ENCODE measurements at places on chromosomes 12 and 14.

- no peak for DNase-seq
Observed at GRCh38 chr14:66099451-66099850, 386.7 kb upstream of the CCDC196 start.

- no peak for DNase-seq
Observed at GRCh38 chr12:111267144-111267543, 101.8 kb downstream of the PHETA1 start.

DNA sequence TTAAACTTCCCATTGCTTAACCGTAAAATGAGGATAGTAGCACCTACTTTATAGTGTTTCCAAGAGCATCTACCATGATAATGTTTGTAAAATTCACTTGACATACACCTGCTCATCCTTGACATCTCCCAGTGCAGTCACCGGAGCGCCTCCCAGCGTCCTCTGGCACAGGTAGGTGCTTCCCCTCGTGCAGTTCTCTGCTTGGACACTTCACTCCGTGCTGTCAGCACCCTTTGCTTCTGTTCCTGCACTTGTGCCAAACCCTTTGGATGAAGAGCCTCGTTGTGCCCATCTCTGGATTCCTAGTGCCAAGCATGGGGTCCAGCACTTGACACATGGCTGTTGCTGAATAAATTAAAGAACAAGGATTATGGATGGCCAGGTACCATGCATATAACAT, 28.3 kb downstream of the ETV6 start:
- no peak for DNase-seq

GRCh38 chr12:12901158-12901791, 9.9 kb downstream of the GPRC5A start:
- no peak for DNase-seq

GRCh38 chr14:104871656-104872468, 6.8 kb downstream of the CEP170B start:
- no peak for DNase-seq

DNA sequence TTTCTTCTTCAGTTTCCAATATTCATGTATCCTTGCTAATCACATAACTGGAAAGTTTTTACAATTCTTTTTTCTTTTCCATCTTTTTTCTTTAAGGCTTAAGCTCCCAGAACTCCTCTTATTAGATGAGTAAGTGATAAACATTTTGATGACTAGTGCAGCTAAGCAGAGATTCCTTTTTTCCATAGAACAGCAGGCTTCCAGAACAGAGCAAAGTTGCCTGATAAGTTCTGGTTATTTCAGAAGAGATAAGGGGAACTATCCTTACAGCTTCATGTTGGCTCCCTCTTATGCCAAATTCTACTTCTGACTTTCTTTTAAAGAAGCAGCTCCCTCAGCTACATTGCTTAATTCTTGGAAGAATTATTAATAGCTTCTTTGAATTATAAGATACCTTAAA, 194.7 kb upstream of the FAR2 start:
- no peak for DNase-seq

DNA sequence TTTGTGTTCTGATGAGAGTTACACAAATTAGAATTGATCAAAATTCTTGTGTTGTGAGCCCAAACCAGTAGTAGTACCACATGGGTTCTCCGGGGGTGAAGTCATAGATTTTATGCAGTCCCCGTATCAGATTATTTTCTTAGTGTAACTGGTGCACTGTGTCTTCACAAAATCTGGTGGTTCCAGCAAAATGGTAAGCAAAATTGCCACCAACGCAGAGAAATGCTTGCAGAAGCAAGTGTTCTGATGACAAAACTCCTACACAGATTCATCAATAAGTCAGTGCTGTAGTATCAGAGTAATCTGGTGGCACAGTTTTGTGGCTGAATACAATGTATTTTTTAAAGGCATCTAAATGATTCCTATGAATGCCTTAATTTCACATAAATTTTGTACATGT, 1.3 kb upstream of the CACNA2D4 start:
- no peak for DNase-seq

- no peak for DNase-seq
Observed at GRCh38 chr14:91228112-91229004, 16.1 kb downstream of the GPR68 start.

DNA sequence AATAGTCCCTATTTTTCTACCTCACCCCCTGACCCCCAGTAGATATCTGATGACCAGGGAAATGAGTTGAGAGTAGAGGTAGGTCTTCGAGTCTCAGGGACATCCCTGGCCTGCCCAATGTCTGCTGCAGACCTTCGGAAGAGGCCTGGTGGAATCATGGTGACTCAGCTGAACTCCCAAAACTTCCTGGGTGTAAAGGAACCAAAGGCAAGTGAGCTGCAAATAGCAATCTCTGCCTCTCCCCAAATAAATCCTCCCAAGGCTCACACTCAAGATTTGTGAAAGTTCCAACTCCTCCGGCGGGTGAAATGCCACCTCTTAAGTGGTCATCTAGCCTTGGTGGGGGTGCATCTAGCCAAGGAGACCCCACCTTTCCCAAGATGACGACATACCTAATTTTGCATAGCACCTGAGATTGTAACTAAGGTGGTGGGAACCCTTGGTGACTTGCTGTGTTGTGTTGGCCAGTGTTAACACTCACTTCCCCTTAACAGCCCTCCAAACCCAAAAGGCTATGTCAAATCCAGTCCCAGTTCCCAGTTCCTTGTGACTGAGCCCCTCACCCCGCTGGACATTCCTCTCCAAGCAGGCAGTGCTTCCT, 6.3 kb downstream of the ZFP36L1 start:
- DNase-seq, result no peak

DNA sequence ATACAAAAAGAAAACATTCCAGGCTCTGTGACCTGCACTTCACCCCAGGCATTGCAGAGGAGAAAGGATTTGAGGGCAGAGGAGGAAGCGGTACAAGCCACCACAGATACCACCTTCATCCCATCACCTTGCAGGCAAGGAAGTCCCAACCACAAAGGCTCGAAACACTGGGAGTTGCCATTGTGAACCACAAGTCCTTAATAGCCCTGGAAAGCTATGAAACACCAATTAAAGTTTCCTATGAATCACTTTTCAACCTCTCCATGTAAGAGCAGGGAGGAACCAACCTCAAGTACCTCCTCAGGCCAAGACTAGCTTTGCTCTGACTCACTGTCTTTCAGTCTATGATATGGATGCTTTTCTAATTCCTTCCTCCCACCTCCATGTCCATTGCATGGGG, 27.0 kb downstream of the MAP3K9 start:
- peak; percentile 84 for DNase-seq

GRCh38 chr12:64701283-64701682, 57.9 kb downstream of the GNS start:
- no peak for DNase-seq

DNA sequence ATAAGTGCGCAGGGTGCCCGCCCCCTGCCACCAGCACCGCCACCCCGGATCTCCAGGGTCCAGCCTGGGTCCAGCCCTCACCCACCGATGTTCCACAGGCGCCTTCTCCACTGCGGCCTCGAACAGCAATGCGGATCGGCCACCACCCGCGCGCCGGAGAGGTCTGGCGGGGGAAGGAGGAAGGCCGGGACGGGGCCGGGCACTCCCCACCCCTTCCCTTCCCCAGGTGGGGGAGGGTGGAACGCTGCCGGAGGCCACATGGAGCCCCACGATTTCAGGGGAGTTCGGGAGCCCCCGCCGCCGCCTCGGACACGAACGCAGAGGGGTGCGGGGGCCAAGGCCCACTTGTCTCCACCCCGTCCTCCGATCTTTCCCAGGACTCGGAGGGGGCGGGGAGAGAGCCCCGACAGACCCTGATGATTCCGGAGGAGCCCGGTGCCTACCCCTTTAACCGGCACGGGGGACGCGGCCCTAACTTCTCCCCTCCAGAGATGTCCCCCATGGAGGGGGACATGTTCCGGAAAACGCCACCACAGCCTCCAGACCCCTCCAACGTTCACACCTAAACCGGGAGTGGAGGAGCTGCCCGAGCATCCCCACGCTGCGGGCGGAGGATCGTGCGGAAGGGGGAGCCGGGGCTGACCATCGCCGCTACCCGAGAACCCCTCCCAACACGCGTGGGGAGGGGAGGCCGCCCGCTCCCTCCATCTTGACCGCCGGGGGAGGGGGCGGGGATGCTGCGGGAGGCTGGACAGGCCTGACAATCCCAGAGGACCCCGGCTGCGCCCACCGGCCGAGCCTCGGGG, 1.1 kb downstream of the ATXN2 start:
- DNase-seq, result no peak

GRCh38 chr12:32365473-32366064, 33.8 kb upstream of the FGD4 start:
- peak; percentile 84 for DNase-seq

DNA sequence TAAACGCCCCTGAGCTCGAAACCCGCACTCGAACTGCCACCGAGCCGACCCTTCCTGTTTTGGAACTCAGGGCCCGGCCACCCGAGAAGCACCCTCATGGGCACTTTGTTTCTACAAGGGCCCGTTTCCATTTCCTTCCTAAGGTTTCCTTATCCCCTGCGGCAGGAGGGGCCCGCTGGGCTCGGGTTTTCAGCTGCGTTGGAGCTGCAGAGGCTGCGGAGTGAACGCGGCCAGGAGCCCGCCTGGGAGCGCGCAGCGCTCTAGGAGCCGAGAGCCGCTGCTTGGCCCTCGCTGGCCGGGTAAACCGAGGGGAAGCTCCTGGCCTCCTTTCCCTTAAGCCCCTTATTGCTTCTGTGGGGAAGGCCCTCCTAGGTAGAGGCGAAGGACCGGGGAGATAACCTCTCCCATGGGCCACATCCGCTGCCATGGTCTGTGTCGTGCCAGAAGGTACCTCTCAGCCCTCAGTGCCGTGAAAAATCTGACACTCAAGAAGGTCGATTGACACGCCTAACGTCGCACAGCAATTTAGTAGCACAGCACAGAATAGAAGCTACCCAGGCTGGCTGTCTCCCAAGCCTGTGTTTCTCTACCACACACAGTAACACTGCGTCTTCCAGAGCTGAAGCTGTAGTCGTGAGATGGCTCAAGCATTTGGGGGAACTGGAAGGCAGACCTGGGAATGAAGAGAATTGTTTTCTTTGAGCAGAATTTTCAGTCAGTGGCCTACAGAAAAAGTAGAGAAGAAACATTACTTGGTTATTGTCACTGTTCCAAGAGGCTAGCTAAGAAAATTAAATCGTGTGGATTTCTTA, 12.9 kb upstream of the CALM1 start:
- no peak for DNase-seq

DNA sequence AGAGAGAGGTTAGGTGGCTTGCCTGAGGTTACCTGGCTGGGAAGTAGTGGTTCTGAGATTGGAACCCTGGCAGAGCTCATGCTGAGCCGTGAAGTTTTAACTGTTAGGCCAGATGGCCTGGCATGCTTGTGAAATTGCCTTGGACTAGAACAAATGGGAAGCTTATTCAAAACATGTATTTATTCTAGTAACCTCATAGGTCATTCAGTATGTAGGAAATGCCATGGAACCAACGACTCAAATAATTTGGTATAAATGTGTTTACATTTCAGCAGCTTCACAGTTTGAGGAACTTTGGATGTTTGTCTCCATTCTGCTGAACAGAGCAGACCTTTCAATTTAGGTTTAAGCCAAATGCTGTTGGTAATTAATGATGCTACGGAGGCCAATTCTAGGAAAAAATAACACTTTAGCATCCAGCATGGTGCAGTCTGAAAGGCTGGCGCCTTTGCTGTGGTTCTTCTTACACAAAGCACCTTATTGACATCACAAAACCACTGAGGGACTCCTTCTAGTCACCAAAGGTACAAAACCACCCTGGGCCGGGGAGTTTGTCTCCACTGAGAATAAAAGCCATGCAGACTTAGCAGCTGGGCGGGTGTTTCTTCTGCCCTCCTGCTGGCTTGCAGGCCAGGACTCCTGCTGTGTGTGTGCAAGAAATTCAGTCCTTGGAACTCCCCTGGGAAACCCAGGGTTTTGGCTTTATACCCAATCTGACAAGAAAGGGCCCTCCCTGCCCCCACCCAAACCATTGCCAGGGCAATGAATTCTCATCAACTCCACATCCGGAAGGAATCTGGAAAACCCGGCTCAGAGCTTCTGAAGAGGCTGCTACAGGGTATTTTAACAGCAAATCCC, 64.2 kb downstream of the ELK3 start:
- DNase-seq, result no peak

DNA sequence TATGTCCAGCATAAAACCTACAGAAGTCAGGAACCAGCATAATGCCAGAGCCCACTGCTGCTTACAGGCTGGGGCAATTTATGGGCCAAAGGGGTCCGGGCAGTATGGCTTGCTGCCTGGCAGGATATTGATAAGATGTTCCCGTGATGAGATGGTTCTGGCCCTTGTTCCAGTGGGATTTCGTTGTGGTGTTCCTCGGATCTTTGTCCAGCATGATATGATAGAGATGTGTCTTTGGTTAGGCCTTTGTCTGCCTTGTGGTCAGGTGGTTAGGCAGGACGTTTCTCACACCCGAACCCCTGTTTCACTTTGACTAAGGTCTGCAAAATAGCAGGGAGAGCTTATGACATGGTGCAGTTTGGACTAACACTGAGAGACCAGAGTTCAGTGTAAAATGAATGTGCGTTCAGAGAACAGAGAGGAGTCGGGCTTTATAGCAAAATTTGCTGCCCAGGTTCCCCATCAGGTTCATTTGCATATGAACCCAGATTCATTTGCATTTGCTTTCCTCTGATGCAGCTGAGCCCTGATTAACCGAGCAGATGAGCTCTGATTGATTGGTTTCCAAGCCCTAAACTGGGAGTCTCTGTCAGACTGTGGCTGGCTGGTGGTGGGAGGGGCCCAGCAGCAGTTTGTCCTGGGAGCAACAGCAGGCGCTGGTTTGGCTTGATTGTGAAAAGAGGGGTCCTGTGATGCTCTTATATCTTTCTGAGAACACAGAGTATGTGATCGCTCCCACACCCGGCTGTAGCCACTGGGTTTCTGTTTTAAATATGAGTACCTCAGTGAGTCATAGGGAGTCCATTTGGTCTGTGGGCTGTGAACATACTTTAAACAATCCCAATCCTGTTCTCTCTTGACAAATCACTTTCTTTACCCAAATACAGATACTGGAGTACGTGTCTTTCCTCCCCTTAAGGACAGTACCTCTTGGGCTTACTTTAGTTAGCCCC, 156.3 kb upstream of the PZP start:
- DNase-seq, result no peak

DNA sequence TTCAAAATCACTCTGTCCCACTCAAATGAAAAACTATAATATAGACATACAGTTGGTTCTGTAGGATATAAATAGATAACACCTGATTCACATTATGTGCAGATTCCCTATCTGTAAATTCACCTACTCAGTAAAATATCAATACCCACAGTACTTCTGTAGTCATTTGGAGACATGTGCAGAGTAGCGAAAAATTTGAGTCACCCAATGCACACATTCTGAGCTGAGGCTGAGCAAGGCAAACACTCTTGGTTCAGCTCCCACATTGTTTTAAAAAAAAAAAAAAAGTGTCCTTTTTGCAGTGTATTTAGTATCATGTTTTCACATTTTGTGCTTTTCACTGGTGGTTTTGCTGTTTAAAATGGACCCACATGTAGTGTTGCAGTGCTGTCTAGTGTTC, 27.3 kb upstream of the BBS10 start:
- DNase-seq, result no peak

All from hematopoietic multipotent progenitor cell (in vitro differentiated cells).